Coronary artery (tissue), 2 donors: ENCODE measurements at places on chromosomes 12 and 14.

- DNase-seq, result no peak
Observed at GRCh38 chr14:25032092-25032784, 17.7 kb downstream of the STXBP6 start.

GRCh38 chr14:39442293-39442692, 10.1 kb upstream of the FBXO33 start:
- no peak for DNase-seq

DNA sequence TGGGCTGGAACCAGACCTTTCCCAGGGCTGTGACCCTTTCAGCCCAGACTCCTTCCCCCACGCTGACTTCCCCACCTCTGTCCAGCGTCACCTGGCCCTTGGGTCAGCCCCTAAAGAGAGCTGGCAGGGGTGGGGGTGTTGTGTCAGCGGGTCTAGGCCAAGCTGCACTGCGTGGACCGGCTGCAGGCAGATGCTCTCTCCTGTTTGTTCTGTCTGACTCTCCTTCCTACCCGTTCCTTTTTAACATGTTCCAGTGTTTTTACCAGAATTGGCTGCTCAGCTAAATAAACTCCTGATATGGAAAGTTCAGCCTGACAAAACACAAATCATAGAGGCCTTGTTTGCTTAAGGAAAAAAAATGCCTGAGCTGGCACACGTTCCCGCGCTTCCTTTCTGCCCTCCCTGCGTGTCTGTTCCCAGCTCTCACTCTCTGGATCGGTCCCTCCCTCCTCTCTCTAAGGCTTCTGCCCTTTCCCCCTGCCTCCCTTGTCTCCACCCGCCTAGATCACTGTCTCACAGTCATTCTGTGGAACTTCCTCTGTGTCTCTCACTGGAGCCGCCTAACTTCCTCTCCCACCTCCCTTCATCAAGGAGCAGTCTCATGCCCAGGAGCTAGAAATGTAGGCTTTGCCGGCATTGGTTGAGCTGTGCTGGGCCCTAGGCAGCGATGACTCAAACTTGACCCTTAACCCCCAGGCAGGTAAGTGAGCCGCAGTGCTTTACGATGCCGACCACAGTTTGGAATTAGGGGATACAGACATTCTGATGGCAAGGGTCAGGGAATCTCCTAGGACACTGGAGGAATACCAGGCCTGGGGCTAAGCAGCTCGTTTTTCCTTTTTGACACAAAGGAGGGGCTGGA, 15.5 kb upstream of the MLXIP start:
- DNase-seq, result no peak

GRCh38 chr14:104316121-104316722, 177.8 kb downstream of the KIF26A start:
- peak; percentile 43 for DNase-seq

DNA sequence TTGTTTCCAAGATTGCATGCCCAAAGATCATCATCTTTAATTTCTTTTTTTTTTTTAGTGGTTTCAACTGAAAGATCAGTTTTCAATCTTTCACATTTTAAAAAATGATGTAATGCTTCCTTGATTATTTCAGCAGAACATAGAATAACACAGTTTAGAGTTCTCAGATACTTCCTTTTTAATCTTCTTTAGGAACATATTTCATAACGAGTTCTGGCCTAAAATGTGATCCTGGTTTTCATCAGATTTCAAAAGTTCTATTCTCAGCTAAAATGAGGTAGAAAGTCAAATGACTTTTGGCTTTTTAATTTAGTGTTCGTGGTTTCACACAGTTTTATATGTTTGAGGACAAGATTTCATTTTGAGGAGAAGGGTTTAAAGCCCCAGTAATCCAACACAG, 40.0 kb upstream of the NR1H4 start:
- DNase-seq, result no peak
